ENCODE measurements at places on chromosomes 4 and X.

- no peak for DNase-seq
These were observed 98.6 kb upstream of the ATXN3L start for GRCh38 chrX:13418126-13419097.

GRCh38 chr4:141340458-141340857, 119.8 kb downstream of the ZNF330 start:
- DNase-seq, result no peak

GRCh38 chr4:168707205-168707604, 210.4 kb downstream of the PALLD start:
- no peak for DNase-seq

DNA sequence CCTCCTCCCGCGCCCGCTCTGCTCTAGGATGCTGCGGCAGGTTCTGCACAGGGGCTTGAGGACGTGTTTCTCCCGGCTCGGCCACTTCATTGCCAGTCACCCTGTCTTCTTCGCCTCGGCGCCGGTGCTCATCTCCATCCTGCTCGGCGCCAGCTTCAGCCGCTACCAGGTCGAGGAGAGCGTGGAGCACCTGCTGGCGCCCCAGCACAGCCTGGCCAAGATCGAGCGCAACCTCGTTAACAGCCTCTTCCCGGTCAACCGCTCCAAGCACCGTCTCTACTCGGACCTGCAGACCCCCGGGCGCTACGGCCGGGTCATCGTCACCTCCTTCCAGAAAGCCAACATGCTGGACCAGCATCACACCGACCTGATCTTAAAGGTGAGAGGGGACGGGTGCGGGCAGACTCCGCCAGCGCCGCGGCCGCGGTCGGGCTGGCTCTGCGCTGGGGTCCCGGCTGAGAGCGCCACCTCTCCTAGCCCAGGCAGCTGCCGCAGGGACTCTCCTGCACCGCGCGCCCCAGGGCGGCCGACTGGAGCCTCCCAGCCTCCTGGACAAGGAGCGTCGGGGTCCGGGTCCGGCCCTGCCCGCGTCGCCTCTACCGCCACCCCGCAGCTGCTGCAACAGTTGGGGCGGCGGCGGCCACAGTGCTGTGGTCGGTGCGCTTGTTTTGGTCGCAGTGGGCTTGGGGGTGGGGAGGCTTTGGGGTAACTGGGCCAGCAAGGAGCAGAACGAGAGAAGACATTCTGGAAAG, at the start of gene PTCHD1:
TSS of gene PTCHD1 (plus strand) at position 2 of the 752 bp plus-strand sequence. CDS start at position 29, 27 bp downstream.
- no peak for DNase-seq

DNA sequence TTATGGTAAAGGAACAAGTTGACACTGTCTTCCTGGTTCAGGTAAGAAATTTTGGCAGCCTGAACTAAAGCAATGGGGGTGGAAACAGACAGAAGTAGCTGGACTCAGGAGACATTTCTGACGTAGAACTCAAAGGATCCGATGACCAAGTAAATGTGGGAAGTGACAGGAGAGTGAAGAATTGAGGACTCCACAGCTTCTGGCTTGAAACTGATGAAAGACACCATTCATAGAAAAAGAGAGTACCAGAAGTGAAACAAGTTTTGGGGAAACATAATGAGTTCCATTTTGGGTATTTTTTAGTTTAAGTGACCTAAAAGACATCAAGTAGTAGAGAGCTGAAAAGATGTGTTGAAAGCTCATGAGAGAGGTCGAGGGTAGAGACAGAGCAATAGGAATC, 5.7 kb downstream of the FAM120C start:
- DNase-seq, result no peak

- DNase-seq, result no peak
These were observed 364.4 kb upstream of the EPHA5 start for GRCh38 chr4:66034671-66035070.

DNA sequence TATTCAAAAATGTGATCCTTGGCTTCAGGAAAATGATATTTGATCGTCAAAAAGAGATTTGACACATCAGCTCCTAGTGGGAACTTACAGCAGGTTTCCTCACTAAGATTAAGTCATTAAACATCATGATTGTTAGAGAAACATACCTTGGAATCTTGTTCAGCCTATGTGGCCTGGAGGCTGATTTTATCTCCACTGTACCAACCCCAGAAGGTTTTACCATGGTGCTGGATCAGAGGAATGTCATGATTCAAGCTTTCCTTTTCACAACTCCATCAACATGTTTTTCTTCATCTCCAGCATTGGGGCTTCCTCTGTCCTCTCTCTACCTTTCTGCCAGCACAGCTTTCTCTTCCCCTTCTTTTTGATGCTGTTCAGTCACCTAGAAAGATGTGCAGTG, 68.4 kb upstream of the MID1IP1 start:
- DNase-seq, result no peak

DNA sequence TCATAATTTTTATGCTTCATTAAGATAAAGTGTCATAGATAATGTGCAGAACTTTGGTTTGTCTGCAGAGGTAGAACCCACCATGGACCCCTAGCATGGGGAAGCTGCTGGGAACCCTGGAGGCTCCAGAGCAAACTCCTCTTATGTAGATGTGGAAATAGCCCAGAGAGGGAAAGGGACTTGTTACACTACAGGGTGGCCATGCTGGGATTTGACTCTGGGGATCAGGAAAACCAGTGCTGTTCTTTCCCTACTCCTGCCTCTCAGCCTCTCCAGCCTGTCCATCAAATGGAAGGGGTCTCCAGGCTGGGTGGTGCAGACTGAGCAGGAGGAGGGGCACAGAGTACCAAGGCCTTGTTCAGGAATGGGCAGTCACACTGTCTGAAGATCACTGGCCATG, 54.2 kb downstream of the MSX1 start:
- DNase-seq, result no peak

DNA sequence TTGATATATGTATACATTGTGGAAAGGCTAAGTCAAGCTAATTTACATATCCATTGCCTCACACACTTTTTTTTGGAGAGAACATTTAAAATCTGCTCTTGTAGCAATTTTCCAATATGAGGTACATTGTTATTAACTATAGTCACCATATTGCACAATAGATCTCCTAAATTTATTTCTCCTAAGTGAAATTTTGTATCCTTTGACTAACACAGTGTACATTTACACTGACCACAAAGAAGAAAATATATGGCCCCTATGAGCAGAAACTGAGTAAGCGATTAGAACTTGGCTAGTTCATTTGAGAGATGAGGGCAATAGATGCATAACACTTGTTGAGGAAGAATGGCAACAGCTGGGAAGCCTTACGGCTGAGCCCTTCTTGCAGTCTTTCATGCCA, 20.3 kb upstream of the GUCY1B1 start:
- DNase-seq, result no peak

GRCh38 chrX:9656871-9657270, 108.8 kb downstream of the GPR143 start:
- no peak for DNase-seq

DNA sequence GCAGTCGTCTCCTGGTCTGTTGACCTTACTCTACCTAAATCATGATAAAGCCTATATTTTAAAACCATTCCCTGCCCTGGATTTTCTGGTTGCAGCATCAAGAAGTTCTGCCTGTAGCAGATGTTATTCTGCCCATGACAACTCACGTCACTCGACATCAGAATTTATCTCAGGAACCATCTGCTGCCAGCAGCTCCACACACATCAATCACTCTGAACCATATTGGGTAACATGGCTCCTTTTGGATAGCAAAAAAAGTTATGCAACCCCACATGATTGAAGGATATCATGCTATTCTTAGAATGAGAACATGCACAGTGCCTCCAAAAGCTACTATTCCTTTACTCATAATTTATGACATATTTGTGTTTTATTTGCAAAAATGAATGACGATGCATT, 341.4 kb downstream of the DHRSX start:
- DNase-seq, result no peak
